ENCODE measurements at places on chromosomes 7 and 10.
A peak's percentile ranks its signal among the peaks of the same experiment; 100 is the strongest.

DNA sequence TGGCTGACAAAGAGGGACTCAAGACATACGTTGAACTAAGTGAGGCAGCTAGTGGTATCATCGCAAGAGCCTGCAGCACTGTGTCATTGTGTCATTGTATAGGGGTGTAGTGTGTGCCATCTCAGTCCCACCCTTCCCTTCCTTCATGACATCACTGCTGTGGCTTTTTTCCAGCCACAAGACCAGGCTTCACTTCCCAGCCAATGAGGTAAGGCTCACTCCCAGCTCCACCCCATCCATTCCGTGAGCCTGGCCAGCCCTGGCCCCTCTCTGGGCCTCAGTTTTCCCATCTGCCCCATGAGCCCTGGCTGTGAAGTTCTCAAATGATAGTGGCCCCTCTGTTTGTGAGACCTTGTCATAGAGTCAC is 134.3 kb upstream of the ZMIZ1 start:
- no peak for DNase-seq

GRCh38 chr7:29563590-29564495 is at the start of gene PRR15:
Gene PRR15, plus strand, starts transcription at chr7:29563835. Its CDS starts 2,495 bp downstream, at chr7:29566330.
- DNase-seq = no peak

DNA sequence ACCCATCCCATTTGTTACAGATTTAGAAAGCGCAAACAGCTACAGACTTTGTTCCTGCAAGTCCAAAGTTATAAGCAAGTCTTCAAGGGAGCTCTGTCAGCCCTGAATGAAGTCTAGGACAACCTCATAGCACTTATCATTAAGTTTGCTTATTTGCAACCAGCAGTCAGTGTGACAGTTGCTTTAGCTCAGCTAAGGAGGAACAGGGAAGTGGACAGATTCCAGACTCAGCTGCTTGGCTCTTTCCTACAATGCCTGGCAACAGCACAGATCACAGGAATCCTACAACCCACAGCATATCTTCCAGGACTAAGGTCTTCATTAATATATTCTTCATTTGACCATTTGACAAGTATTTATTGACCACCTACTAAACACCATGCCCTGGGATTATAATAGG is 17.4 kb upstream of the KIF5B start:
- DNase-seq = no peak

DNA sequence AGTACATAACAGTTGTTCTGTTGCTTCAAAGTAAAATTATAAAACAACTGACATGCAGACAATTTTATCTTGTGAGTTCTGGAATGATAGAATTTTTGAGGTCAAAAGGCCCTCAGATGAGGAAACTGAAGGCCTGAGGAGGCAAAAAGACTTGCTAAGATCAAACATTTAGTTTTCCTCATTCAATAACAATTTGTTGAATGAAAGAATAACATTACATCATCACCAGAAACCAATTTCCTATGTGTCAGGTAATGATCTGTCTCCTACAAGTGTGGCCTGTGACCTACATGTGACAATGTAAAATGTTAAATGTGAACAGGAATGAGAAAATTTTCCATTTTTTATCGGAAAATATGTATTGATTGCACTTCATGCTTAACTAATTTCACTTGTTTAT is 16.6 kb upstream of the ASB4 start:
- no peak for DNase-seq

DNA sequence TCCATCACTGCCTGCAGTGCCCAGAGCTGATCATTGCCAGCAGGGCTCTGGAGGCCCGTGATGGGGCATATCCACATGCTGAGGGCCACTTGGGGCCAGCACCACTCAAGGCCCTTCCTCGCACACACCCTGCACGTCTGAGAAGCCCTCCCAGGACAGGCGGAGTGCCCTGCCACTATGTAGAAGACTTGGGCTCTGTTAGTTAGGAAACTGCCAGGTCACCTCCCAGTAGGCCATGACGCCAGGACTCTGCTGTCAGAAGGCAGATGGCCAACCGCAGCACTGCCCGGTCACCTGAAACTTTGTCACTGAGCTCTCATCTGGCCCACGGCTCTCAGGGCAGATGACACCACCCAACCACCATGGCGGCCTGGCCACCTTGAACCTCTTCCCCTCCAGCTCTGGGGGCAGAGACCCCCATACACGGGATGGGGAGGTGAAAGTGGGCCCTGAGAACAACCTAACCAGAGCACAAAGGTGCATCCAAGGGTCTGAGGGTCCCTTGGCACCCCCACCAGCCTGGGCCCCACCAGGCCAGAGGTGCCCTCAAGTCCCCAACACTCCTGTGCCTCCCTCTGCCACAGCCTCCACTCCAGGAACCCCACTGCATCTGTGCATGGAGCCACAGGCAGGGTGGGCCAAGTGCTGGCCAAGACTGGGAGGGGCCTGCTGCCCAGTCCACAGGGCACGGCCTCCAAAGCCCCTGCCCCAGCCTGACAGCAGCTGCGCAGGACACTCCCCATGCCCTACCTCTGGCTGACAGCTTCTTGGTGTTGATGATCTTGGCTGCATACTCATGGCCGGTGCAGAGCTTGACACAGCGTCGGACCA is 41.8 kb downstream of the CAMK2B start:
- DNase-seq = no peak

- no peak for DNase-seq
Observed at GRCh38 chr7:98200364-98200763, 10.9 kb upstream of the BHLHA15 start.

DNA sequence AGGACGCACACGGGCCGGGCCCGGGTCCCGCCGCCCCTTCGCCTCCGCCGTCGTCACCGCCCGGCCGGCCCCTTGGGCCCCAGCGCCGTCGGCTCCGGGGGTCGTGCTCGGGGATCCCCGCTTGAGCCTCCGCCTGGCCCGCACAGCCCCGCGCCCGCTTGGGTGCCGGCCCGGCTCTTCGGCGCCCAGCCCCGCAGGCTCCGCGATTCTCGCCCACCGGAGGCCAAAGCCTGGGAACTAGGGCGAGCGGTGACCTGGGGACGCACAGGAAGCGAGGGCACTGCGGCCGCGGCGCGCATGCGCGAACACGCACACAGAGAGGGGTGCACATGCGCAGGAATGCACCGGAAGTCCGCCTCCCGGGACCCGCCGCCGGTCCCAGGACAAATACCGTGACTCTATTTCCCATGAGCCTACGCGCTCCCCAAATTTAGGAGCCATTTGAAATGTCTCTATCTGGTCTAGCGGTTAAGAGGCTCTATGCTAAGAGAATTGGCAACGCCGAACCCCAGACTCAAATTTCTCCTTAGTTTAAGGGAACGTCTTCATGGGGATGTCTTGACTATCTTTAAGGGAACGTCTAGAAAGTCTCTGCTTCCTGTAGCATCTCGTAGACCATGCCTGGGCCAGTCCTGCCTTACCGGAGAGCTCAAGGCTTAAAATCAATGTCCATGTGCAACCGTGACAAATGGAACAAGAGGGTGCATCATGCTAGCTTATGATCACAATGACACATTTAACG is at the start of gene ZNF12:
Gene ZNF12 (minus strand): TSS at position 282 of the 742 bp plus-strand sequence. CDS start 1,774 bp downstream, outside the sequence.
- peak; percentile 95 for DNase-seq

GRCh38 chr7:127927348-127927696 is 103.9 kb downstream of the LRRC4 start:
- no peak for DNase-seq

DNA sequence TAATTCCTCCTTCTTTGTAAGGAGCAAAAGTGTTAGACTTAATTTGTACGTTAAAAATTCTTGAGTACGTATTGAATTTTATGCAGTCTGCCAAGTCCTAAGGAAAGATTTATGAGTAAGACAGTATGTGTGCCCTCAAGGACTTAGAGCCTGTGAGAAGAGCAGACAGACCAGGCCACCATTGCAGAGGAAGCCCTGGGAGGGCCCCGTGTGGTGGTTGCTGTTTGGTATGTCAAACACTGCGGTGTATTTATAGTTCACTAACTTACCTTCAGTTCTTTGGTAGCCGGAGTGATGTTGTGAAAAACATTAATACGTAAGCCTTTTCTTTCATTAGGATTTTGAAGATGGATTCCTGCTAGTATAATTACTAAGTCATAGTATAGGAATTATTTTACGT is 82.9 kb downstream of the GALNT11 start:
- no peak for DNase-seq

DNA sequence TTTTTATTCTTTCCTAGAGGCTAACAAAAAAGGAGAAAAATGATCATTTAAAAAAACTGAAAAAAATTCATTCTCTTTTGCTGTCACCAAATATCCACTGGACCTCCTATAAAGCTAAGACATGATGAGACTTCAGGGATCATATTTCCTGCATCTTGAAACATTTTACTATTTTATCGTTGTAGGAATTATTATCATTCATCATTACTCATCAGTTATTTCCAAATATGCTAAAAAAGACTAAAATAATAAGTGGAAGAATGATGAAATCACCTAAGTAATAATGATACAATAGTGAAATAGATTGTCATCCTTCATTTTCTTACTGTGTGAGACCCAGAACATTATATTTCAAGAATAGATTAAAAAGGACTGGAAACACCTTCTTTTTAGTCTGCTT is 28.3 kb downstream of the TAF3 start:
- no peak for DNase-seq

DNA sequence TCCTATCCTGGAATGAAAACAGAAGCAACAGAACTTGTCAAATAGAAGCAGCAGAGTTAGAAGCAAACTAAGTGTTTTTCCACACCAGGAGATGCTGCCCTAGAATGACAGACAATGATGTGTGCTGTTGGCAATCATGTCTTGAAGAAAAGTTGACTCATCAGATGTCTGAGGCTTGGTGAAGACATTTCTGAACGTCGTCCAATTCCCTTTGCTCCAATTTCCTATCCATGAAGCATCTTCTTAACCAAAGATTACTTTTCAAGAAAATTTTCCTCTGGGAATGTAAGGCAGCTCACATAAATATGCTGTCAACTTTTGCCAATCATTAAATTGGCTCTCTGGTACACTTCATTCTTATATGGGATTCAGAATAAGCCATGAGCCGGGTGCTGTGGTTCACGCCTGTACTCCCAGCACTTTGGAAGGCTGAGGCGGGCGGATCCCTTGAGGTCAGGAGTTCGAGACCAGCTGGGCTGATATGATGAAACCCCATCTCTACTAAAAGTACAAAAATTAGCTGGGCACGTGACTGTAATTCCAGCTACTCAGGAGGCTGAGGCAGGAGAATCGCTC is 34.6 kb downstream of the MALSU1 start:
- DNase-seq = no peak

GRCh38 chr10:9297580-9297979 is 1243.1 kb downstream of the GATA3 start:
- DNase-seq = no peak

GRCh38 chr7:150996376-150997074 is 5.7 kb downstream of the NOS3 start:
- no peak for DNase-seq

DNA sequence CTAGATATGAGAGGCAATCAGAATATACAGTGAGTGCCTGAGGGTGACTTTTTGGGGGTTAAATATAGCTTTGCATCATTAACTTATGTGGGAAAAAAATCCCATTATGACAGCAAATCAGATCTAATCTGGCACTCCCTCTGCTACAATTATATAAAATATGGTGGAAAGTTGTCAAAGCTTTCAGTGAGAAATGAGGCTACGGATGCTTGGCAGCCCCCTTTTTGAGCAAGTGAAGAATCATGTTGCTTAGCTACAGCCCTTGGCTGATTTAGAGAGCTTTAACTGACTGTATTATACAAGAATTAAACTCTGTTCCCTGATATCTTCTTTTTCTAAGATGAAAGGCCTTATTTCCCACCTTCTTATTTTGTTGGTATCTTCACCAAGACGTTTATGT is 57.4 kb downstream of the GPR158 start:
- DNase-seq = no peak

- DNase-seq = no peak
Observed at GRCh38 chr10:103800789-103801540, 54.4 kb downstream of the SH3PXD2A start.

DNA sequence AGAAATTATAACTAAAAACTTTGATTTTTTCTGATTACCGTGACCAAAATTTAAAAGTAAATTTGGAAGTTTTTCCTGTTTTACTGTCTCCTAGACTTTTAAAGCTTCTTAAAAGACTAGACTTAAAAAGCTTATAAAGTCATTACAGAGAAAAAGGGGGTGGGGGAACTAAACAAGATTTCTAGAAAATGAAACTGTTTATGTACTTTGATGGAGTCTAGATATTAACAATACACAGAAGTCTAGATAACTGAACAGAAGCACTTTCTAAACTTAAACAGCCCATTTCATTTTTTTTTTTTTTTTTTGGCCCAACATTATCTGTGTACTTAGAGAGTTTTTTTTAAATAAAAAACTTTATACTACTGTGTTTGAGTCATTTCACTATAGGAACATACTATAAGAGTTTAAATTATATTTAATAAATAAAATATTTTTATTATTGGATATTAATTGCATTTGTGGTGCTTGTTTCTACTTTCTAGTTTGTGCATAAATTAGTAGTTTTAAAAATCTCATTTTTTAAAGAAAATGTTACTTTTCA is 98.5 kb downstream of the PHTF2 start:
- no peak for DNase-seq

DNA sequence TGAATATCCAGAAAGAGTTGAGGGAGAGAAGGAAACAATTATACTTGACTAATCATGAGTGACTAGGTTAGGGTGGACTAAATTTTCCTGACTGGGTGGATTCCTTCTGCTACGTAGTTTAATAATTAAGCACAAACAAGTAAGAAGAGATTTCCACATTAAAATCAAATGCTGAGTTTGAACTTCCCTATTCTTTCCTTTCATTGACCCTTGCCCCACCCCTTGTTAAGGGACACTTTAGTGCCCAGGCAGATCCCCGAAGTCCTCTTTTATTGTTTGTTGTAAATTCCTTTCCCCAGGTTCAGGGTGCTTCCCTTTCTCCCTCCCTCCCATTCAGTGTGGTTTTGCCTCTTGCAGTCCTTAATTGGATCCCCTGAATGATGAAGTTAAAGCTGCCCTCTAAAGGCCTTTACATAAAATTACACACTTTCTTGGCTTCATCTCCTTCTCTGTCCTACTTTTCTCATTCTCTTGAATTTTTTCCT is 8.8 kb upstream of the SPAM1 start:
- peak; percentile 1 for DNase-seq

GRCh38 chr10:86260564-86260963 is 106.0 kb downstream of the GRID1 start:
- no peak for DNase-seq

DNA sequence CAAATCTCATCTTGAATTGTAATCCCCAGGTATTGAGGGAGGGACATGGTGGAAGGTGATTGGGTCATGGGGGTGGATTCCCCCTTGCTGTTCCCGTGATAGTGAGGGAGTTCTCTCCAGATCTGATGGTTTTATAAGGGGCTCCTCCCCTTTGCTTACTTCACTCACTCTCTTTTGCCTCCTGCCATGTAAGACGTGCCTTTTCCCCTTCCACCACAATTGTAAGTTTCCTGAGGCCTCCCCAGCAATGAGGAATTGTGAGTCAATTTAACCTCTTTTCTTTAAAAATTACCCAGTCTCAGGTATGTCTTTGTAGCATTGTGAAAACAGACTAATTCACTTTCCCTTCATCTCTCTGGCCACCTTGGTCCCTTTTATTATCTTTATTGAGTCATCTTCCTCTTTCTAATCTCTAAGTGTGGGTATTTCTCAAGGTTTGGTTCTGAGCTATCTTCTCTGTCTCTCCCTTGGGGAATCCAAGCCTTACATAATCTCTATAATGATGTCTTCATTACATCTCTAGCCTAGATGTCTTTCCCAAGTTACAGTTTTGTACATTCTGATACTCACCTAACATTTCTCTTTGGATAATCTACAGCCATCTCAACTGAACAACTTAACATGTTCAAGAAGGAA is 99.1 kb upstream of the JCAD start:
- DNase-seq = no peak
